Activated naive CD4-positive, alpha-beta T cell treated with anti-CD3 and anti-CD28 coated beads for 36 hours (primary cell): ENCODE measurements at places on chromosomes 4 and X.

DNA sequence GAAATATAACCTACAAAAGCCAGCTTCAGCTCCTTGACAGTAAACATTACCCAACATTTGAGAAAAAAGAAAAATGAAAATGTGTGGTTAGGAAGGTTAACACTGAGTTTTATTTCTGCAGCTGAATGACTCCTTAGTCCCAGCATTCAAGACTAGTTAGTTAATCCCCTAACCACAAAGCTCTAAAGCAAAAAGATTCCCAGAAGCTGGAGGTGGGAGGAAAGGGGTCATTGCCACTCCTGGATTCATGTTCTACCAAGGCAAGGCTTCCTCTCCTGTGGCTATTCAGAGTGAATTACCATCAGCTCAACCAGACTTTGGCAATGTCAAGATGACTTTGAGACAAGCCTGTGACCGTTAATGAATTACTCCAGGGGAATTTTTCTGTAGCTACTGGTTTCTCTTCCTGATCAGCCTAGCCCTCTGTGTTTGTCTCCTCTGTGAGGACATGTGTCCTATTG is 63.6 kb downstream of the HADH start:
- DNase-seq, result no peak

GRCh38 chr4:37948542-37948941 is 11.7 kb upstream of the PTTG2 start:
- DNase-seq, result no peak

GRCh38 chr4:62822306-62822705 is 1586.9 kb downstream of the TECRL start:
- DNase-seq, result no peak

DNA sequence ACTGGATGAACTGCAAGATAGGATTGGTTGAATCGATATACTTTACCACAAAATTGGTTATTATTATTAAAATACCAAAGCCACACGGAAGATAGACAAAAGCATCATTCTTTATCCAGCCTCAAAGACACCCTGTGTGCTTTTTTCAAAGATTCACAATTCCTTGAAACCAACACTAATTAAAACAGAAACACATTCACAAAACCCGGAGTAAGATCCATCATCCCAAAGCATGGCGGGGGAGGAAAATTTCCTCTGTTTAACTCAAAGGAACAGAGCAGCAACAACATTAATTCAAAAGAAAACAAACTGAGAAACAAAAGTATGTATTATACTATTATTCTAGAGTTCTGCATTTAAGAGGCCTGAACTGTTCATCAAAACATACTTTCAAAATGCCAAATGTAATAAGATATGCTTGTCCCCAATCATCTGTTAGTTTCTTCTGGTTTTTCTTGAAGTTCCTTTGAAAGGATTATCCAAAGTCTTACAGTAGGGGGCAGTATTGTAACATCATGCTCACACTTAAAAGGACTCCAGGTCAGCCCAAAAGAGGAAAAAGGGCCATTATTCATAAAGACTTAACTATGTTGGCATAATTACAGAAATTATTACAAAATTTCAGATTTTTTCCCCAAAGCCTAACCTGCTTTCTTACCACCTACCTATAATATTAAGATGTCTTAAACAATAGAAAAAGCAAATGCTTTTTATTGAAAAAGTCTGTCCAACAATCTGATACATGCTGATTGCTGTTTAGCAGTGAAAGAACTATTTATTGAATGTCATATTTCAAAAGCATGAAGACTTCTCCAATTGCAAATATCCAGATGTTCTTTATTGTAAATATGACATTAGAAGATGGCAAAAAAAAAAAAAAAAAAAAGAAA is 168.7 kb downstream of the SCFD2 start:
- no peak for DNase-seq

DNA sequence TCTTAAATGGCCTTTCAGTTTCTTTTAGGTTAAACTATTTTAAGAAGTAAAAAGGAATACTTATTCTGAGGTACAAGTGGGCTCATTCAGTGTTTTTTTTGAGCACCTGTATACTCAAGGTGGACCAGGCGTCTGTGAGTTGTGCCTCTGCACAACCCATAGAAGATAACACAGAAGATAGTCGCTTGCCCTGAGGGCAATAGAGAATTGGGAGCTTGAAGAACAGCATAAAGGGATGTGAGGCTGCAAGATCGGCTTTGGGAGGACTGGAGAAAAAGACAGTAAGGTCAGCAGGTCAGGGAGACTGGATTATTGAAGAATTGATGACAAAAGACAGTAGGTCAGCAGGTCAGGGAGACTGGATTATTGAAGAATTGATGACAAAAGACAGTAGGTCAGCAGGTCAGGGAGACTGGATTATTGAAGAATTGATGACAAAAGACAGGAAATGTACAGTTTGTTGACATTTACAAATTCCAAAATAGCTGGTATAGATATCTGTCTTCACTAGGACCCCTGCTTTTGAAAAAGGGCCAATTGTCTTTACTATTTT is 3.1 kb downstream of the CPE start:
- DNase-seq, result no peak

GRCh38 chrX:126658447-126658846 is 105.8 kb upstream of the DCAF12L1 start:
- DNase-seq, result no peak

DNA sequence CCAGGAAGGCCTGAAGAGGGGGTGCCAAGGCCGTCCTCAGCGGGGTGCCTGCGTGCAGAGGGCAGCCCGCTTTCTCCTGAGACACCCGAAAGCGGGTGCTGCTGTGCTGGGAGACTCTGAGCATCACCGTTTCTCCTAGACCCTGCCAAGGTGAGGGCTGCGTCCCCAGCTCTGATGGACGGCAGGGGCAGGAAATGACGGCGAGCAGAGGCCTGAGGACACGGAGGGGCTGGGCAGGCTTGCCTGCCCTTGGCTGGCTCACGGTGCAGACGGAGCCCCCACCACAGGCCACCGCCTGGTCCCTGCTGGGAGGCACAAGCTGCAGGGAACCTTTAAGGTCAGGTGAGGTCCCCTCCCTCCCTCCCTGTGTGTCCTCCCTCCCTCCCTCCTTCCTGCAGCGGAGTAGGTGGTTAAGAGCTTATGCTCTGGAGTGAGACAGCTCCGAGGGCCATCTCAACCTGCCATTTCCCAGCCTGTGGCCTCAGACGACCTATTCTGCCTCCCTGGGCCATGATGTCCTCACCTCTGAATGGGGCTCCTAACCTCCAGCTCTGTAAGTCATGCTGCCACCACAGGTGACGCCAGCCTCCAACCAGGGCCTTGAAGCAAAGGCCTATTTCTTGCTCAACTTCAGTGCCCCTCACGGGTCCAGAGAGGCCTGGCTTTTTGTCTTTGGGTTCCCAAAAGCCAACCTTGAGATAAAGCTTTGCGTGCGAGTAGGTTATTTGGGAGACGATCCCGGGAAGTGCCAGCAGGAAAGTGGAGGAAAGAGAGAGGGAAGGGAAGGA is 54.2 kb upstream of the GRPEL1 start:
- DNase-seq, result no peak

- no peak for DNase-seq
Observed at GRCh38 chr4:187006189-187006618, 282.5 kb upstream of the FAT1 start.
